ENCODE measurements at places on chromosomes 6 and 20. TPM values are rescaled to one million over a fixed set of nuclear protein-coding genes. Genes with fewer than 3 reads are reported as not detected.

HRH3 gene
- 0.15 TPM for polyA plus RNA-seq

DNA sequence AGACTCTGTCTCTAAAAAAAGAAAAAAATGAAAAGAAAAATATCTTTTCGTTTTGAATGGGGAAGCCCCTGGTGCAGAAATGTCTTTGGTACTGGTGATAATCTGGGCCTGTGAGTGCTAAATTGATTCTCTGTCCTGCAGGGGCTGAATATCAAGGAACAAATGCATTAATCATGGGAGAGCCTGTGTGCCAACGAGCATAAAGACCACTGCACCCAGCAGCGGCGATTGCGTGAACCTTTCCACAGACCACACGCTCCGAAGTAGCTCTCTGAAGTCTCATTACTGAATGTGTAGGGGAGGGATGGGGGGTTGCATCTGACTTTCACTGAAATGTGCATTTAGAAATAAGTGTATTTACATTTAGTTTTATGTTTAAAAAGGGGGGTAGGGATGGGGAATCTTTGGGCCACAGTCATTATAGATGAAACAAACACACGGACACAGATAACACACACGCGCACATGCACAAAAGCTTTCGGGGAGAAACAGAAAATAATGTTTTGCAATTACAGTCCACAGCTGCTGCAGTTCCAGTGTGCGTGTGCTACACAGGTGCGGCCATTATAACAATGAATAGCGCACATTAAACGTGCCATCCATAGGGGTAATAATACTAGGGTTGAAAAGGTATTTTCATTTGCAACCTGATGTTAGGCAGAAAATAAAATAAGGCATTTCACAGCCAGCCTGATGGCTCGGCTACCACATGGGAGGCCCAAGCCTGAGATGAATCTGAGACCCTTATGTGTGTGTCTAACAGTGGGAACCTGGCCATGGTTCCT is 154.0 kb downstream of the MBOAT1 start:
- no peak for DNase-seq

GRCh38 chr6:107488875-107489635 is 862 bp upstream of the SOBP start:
- no peak for DNase-seq

DNA sequence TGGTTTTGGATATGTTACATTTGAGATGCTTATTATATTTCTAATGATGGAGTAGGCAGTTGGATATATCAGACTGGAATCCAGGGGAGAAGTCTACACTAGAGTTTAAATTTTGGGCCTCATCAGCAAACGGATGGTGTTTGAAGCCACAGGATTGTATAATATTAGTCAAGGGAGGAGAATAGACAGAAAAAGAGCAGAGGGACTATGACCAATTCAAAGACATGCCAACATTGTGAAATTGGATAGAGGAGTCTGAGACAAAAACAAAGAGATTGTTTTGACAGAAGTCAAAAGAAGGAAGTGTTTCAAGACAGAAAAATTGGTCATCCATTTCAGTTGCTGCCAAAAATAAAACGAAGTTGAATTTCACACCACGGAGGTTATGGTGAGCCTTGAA is 66.5 kb downstream of the NOX3 start:
- DNase-seq, result no peak

DNA sequence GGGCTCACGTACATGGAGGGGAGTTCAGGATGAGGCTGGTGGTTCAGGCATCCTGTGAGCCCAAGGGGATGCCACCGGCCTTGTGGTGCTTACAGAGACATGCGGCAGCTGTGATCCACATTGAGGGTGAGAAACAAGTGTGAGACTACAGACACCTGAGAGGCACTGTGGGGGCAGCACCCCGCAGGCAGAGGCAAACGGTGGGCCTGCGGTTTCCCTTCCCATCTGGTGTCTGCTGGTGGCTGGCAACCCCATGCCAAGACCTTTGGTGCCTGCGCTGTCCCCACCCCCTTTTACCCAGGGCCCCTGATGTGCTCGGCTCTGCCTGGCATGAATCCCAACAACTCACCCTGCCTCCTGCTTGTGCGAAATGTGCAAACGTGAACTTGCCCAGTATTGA is 42.0 kb downstream of the ERMARD start:
- no peak for DNase-seq

DNA sequence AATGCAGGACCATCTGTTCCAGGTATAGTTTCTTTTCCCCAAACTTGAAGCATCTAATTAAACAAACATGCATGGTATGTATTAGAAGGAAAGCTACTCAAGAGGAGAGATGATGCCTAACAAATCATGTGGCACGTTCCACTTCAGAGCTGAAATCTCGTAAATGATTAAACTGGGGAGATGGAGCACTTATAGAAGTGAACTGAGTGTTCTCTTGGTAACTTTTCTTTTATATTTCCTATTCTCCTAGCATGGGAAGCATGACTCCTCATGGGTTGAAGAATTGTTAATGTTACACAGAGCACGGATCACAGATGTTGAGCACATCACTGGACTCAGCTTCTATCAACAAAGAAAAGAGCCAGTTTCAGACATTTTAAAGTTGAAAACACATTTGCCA is 61.1 kb downstream of the CCN2 start:
- peak; percentile 27 for DNase-seq

GRCh38 chr20:61549865-61550264 is 297.8 kb downstream of the CDH4 start:
- DNase-seq, result no peak

All from left kidney (tissue), 8 donors.